ENCODE measurements at places on chromosomes 6 and 20. TPM values are rescaled to one million over a fixed set of nuclear protein-coding genes. Genes with fewer than 3 reads are reported as not detected.
A peak's percentile ranks its signal among the peaks of the same experiment; 100 is the strongest.

DNA sequence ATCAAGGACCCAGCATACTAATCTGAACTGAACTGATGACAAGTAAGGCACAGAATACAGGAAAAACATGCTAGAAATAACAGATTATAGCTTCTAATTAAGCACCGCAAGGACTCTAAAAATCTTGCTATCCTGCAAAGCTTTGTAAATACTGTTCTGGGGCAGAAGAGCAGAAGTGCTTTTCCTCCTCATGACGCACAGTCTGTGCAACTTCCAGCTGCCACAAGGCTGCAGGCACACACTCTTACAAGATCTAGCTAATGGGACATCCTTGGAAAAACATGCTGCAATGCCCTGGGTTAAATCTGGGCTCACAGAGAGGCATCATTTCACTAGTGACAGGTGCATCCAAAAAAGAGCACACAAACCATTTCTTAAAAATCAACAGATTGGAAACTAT is 188.6 kb downstream of the GJA10 start:
- no peak for DNase-seq

DNA sequence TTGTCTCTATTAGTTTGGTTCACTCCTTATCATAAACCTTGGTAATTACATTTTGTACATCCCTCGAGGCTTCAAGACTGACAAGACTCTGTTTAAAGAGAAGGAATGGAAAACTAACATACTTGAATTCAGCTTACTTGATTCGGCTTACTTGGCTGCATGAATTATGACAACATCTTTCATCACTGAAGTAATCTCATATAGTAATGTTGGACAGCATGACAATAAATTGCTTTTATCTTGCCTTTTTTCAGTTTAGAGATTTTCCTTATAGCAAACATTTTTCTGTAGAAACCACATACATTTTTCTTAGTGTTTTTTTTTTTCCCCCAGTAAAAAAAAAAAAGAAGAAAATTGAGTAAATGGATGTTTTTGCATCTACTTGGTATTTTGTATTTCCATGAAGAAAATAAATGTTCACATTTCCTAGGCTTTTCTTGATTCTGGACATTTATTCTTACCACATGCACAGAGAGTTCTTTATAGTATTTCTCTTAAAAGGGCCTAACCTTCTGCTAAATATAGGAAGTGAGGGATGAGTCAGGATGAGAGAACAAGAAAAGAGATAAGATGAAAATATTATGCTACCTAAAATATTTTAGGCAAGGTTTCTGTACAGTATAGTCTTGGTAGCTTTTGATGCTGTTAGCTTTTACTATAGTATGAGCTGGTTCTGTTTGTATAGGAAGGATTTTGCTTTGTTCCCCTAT is 101.0 kb upstream of the HDGFL1 start:
- DNase-seq = no peak

SLC44A4 gene
- total RNA-seq = 0.38 TPM

DNA sequence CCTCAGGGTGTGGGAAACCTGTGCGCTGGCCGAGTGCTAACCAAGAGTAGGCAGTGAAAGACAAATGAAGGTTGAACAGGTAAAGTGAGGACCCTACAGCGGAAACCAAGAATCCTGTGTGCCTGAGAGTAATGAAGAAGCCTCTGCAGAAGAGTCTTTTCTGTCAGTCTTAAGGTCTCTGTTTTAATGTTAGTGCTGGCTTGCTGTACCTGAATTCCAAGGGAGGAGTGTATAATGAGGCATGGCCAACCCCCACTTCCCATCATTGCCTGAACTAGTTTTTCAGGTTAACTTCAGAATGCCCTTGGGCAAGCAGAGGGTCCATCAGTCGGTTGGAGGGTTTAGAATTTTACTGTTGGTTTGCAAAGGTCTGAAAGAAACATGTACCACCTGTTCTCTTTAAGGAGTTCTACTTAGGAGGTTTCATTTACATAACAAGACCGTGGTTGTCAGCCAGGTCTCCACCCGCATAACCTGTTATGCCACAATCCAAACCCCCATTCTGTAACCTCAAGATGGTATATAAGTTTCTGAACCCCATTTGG is 589 bp upstream of the PDCD2 start:
- DNase-seq = no peak

GRM1 gene
- 0.16 TPM for total RNA-seq

GRCh38 chr6:31815025-31815838 is at the start of the genes HSPA1A and HSPA1L:
HSPA1A (plus strand) TSS chr6:31815543; CDS start chr6:31815757, 214 bp downstream.
HSPA1L (minus strand) TSS chr6:31815283; CDS start chr6:31811972, 3,311 bp downstream.
- peak; percentile 81 for DNase-seq

SIRPA gene
- total RNA-seq = 78.7 TPM

DNA sequence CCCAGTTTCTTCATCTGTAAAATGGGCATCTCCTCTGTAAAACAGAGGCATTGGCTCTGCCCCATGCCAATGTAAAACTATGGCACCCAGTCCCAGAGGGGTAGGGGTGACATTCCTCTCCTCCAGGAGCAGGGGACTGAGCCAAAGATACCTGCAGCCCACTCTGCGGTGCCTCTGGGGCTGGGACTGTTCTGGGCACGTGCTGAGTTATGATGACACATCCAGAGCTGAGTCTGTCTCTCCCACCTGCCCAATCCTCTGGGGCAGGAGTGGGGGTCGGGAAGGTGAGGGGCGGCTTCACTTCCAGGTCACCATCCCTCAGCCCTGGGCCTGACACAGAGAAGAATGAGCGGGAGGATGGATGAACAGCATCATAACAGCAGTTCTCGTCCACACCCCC is 29.9 kb downstream of the AAR2 start:
- DNase-seq = no peak

DNA sequence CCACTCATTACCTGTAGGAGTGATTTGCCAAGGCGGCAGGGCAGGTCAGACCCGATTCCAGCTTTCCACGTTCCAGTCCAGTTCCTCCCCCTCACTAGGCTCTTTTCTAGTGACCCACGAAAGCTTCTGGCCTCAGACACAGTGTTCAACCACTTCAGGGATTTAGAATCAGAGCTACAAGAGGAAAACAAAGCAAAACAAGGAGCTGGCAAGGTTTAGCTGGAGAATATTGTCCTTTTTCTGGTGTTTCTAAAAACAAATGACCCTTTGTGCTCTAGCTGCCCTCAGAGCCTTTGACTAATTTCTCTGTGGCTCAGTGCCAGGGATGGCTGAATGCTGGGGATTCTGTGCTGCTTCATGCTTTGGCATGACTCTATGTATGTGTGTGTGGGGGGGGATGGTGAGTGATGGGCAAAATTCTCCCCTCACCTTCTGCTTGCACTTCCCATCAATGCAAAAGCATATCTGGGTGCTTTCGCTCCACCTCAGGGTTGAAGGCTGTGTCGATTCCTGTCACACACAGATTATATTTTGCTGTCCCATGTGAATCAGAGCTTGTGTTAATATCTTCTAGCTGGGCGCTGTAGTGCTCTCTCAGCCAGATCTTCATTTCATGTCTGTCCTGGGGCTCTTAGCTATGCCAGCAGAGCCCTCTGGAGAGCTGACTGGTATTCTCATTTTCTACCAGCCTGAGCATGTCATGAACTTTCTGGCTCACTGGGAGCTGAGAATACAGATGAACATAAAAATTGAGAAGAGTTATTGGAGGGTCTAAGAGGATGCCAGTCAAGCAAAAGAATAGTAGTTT is 19.3 kb upstream of the NEDD9 start:
- DNase-seq = peak; percentile 54

- DNase-seq = no peak
Measured at GRCh38 chr6:30839671-30840070, 44.6 kb upstream of the DDR1 start.

DNA sequence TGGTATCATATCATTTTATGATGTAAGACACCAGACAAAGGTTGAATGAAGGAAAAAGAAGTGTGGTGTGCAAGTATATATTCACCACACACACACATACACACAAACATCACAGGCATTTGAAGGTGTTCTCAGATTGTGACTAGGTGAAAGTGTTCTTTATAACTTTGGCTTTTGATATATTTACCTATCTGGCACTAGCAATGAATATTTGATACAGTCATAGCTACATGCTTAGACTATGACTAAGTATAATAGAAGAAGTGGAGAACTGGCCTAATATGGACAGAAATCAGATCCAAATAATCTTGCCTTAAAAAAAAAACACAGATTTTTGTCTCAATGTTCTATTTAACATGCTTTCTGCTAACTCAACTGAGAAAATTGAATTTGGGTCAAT is 809.9 kb downstream of the KIF16B start:
- no peak for DNase-seq

DNA sequence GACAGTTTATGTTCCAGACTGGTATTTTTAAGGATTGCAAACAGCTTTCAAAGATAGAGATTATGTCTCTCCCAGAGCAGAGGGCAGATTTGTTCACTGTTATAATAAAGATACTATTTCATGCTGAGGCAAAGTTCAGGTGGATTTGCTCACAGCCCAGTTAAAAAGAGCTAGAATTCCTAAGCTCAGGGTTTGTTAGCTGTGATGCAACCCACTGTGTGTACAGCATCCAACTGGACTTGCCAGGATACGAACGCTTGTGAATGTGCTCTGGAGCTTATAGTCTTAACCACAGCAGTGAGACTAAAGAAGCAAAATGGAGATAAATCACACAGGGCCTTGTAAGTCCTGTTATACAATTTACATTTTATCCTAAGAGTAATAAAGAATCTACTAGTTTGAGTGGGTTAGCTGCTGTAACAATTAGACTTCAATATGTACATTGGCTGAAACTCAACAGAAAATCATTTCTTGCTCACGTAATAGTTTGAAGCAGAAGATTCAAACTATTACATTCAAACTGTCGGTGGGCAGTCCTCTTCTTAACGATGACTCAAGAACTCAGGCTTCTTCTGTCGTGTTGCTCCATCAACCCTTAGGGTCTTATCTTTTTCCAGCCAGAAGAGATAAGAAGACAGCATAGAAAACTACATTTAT is 204.0 kb upstream of the PLN start:
- DNase-seq = no peak

DNA sequence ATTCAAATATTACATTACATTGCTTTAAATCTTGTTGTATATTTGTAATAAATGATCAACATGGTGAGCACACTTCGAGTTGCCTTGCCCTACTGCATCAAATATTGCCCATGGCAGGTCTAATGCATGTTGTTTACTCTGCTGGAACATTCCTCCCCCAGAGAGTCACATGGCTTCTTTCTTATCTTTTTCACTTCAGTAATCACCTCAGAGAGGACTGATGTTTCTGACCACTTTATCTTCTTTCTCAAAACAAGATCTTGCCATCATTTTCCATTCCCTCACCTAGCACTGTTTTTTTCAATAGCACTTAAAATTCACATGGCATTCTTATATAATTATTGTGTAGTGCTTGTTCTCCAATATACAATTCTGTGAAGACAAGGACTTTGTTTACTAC is 243.5 kb upstream of the THEMIS start:
- DNase-seq = no peak

SOBP gene
- total RNA-seq = 9.6 TPM

C6orf163 gene
- 7.4 TPM for total RNA-seq

Data from omental fat pad (tissue), 4 donors.